ENCODE measurements at places on chromosomes 4 and X. TPM values are rescaled to one million over a fixed set of nuclear protein-coding genes. Genes with fewer than 3 reads are reported as not detected.

Gene GPC3
- 275 TPM for polyA plus RNA-seq

Gene SLC25A31
- polyA plus RNA-seq: 0.23 TPM

Gene CORIN
- 168 TPM for polyA plus RNA-seq

Gene ZNF141
- 14.2 TPM for polyA plus RNA-seq

Gene ATXN3L
- not detected for polyA plus RNA-seq

Gene KLHL13
- polyA plus RNA-seq: 29.3 TPM

Gene RNF150
- polyA plus RNA-seq: 20.1 TPM

Gene SYP
- polyA plus RNA-seq: 1.3 TPM

Gene GAGE12J
- polyA plus RNA-seq: not detected

Gene ZFP92
- polyA plus RNA-seq: not detected

Gene DAPP1
- not detected for polyA plus RNA-seq

Gene TRO
- polyA plus RNA-seq: 125 TPM

Gene GPR78
- polyA plus RNA-seq: not detected

Gene TRMT10A
- polyA plus RNA-seq: 10.3 TPM

Gene RAB41
- 0.26 TPM for polyA plus RNA-seq

Gene SHISA3
- 12.7 TPM for polyA plus RNA-seq

Gene NXF2
- polyA plus RNA-seq: not detected

Gene PRDM5
- polyA plus RNA-seq: 9.3 TPM

Gene DGKK
- polyA plus RNA-seq: 0.47 TPM

Gene TAF7L
- polyA plus RNA-seq: 0.27 TPM

Gene ETNPPL
- 0.42 TPM for polyA plus RNA-seq

Gene ATOH1
- not detected for polyA plus RNA-seq

Gene OTC
- not detected for polyA plus RNA-seq

Gene LDOC1
- 90.6 TPM for polyA plus RNA-seq

Gene SLIT2
- 49.9 TPM for polyA plus RNA-seq

Gene ZCCHC4
- polyA plus RNA-seq: 8.9 TPM

Gene TLL1
- polyA plus RNA-seq: not detected

Gene UGT2B11
- polyA plus RNA-seq: not detected

Gene TMEM129
- polyA plus RNA-seq: 124 TPM

Gene COL25A1
- polyA plus RNA-seq: 3.5 TPM

Gene SERTM2
- polyA plus RNA-seq: 11.9 TPM

Gene PLXNA3
- 23.3 TPM for polyA plus RNA-seq

Gene UCHL1
- 60.3 TPM for polyA plus RNA-seq

Gene GLOD5
- not detected for polyA plus RNA-seq

Gene DCAF8L2
- not detected for polyA plus RNA-seq

Gene GRIA3
- 3.3 TPM for polyA plus RNA-seq

Gene ARHGEF6
- 2.3 TPM for polyA plus RNA-seq

Gene FAM47C
- polyA plus RNA-seq: not detected

Gene AMER1
- polyA plus RNA-seq: 0.04 TPM

Gene ARL9
- polyA plus RNA-seq: 0.06 TPM

Gene RENBP
- polyA plus RNA-seq: 7.4 TPM

Gene STS
- polyA plus RNA-seq: 4.9 TPM

Gene PPEF1
- not detected for polyA plus RNA-seq

Gene ABCE1
- 24.1 TPM for polyA plus RNA-seq

Gene BANK1
- polyA plus RNA-seq: 0.54 TPM

Gene NDST3
- 0.07 TPM for polyA plus RNA-seq

Gene CPLX1
- not detected for polyA plus RNA-seq

Gene DCHS2
- polyA plus RNA-seq: not detected

Gene FAAH2
- 2.0 TPM for polyA plus RNA-seq

Gene CABS1
- 0.55 TPM for polyA plus RNA-seq

Gene CCDC160
- 19.0 TPM for polyA plus RNA-seq

Gene RTL3
- not detected for polyA plus RNA-seq

Gene BMP15
- polyA plus RNA-seq: not detected
